ENCODE measurements at places on chromosomes 5 and 9.

DNA sequence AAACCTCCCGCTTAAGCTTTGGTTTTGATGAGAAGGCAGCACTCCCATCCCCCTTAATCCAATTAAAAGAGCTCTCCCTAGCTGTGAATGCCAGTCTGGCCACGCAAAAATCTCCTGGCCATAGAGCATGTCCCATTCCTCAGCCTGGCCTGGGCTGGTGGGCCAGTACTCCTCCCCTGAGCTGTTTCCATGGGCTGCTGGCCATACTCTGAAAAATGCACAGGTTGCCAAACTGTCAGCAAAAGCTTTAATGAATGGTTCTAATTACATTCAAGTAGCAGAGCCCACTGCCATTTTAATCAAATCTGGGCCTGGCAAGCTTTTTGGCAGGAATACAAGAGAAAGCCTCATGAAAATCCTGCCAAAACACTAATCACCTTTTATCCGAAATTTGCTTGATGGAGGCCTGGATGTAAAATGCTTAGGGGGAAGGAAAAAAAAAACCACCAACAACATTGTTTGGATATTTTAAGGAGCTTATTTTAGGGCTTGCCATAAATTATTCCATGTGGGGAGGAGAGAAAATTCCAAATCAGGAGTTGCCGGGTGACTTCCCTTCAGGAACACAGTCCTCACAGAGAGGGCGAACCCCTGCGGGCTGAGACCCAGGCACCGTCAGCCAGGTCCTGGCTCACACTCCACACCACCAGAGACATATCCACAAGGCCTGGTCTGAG, 243.3 kb downstream of the SEC61B start:
- DNase-seq: no peak

DNA sequence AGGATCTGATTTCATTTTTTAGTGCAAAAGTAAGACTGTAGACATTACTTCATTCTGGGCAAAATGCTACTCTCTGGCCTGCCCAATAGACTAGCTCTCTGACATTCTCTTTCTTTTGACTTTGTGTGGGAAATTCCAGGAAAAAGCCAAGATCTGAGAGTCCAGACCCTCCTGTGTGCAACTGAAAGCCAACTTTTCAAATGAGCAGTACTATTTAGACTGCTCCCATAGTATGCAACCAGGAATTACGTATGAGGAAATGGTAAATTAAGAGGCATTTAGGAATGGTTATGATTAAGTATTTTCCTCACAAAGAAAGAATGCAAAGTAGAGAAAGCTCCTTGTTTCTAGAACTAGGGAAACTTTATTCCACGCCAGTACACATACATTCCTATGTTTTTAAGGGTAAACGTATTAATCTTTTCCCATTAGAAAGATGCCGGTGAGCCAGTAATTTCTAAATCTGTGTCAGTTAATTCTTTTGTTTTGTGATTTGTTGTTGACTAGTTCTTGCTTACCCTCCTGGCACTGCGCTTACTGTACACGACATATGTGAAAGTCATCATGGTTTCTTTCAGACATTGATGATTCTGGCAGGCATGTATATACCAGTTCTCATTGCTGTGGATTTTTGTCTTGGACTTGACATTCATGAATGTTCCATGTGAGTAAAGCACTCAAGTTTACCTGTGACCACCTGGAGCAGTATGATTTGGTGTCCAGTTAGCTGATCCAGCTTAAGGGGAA, 56.0 kb downstream of the AOPEP start:
- DNase-seq: no peak

DNA sequence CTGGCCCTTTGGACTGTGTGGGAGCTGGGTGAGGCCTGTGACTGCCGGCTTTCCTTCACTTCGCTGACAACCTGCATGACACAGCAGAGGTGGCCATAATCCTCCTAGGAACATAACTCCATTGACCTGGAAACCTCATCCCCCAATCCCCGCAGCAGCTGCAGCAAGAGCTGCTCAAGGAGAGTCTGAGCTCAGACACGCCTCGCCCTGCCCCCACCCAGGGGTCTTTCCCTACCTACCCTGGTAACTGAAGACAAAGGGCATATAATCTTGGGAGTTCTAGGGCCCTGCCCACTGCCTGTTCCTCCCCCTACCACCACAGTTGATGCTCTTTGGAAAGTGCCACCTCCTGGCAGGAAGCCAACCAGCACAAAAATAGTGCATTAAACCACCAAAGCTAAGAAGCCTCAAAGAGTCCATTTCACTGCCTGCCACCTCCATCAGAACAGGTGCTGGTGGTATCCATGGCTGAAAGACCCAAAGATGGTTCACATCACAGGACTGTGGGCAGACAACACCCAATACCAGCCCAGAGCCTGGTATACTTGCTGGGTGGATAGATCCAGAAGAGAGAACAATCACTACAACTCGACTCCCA, 18.4 kb downstream of the TRIM36 start:
- DNase-seq: no peak

DNA sequence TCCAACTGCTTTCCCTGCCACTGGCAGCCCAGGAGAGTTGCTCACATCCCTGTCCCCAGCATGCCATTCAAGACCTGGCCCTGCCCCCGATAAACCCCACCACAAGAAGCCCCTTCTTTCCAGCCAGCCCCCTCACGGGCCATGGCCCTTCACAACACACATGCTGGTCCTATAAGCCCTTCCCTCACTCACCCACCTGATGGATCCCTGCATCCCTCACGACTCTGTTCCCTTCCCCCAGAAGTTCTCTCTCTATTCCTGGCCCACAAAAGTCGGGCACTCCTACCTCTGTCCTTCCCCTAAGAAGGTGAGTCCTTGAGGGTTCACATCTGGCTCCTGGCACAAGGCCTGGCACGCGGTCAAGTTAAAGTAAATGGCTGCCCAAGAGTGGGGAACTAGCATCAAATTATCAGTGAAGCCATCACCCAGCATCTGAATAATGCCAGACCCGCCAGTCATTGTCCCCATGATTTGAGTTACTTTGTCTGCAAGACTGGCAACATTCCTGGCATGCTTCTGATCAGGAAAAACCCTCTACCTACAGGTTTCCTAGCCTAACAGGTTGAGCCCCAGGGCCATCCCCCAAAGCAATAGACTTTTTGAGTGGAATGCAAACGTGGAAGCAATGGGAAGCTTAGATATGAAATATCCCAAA, 65.9 kb downstream of the CRB2 start:
- no peak for DNase-seq

DNA sequence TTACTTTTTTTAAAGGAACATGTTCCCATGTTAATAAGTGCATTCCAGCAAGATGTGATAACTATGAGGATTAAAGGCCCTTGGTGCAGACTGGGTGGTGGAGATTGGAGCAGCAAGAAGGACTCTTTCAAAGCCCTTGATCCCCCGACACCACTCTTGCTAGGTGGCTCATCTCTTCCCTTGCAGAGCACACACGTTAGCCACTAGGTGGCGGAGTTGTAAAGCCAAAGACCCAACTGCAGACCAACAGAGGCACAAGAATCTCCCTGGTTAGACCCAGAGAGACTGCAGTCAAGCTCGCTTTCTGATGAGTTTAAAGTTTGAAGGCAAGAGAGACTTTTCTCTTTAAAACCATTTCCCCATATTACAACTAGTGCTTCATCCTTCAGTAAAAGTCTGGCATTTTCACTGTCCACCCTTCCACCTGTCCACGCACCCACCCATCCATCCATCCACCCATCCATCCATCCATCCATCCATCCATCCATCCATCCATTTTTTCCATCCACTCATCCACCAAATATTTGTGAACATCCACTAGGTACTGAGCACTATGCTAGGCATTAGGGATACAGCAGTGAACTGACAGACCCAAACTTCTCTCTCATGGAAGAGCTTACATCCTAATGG, 226.9 kb downstream of the MSX2 start:
- peak; percentile 39 for DNase-seq

DNA sequence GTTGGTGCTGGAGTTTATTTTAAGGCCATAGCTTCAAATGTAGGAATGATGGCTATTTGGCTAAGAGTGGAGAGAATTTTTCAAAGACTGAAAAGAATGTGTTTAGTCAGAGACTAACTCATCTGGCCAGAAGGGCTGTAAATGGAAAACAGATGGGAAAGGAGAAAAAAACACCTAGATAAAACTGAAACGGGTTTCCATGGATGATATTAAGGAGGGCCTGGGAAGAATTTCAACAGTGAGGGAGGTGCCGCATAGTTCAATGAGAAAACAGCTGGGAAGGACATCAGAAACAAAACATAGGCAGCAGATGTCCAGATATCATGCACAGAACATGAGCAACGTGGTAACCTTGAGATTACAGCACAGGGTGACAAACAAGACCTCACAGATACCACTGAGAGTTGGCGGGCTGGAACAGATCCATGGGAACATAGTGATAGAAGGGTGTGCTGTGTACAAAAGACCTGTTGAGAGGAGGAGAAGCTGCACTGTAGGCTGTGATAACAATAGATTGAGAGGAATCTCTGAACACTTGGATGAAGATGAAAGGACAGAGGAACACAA, 31.2 kb upstream of the RAD23B start:
- no peak for DNase-seq

GRCh38 chr5:127571314-127572131, 54.1 kb downstream of the PRRC1 start:
- DNase-seq: no peak

- DNase-seq: no peak
These were observed 2.4 kb upstream of the SMC2 start for GRCh38 chr9:104091708-104092107.

DNA sequence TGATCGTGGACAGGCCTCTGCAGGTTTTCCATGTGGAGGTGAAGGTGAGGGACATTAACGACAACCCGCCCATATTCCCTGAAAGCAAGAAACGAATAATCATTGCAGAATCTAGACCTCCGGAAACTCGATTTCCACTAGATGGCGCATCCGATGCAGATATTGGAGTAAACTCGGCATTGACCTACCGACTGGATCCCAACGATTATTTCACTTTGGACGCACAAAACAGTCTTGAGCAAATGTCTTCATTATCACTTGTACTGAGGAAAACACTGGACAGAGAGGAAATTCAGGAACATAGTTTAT, 621 bp downstream of the PCDHA13 start:
- no peak for DNase-seq

DNA sequence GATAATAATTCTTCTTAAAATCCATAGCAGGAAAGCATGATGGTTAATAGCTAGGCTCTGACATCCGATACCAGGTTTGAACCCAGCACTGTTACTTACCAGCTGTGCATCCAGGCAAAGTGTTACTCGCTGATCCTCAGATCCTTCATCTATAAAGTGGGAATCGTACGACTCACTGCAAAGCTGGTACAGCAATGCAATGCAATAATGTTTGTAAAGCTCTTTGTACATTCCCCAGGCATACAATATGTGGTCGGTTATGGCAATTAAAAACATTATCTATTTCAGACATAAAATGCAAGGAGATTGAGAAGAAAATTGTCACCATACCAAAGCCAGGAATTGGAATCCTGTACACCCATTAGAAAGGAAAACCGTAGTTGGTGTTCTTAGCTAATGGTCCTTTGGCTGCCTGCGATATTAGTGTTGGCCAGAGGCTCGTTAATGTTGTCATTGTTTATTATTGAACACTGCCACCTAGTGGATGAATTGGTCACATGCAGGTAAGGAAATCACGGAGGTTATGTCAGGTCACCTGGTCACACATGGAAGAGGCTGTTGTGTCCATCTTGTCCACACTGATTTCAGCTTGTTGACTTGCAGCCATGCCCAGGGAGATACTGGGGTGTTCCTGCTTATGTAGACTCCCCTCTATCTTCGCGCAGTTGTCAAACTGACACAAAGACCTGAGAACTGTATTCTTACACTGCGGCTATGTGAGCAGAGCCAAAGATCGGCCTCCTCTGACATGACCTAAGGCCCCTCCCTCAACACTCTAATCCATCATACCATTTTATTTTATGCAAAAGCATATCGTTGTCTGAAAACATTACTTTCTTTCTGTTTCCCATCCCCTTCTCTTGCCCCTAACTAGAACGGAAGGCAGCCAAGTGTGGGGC, 87.5 kb upstream of the PPP2R2B start:
- DNase-seq: peak; percentile 33

DNA sequence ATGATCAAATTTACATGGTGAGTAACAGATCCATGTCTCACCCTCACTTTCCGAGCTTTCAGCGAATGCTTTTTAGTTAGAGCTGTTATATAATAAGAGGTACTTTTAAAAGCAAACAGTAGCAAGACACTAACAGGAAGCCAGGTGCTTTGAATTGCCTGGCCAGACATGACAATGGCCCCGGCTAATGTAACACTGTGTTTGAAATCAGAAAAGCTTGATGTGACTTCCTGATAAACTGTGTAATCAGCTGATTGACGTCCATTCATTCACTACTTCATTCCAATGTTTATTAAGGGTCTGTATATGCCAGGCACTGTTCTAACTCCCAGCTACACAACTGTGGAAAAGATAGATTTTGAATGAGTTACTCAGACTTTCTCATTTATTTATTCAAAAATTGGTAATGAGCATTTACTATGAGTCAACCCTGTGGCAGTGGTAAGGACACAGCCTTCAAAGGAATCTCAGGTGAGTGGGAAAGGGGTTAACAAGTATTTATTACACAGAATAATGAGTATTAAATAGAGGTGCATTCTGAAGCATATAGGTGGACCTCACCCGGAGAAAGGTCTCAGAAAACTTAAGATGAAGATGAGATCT, 26.6 kb downstream of the DPYSL3 start:
- DNase-seq: no peak

DNA sequence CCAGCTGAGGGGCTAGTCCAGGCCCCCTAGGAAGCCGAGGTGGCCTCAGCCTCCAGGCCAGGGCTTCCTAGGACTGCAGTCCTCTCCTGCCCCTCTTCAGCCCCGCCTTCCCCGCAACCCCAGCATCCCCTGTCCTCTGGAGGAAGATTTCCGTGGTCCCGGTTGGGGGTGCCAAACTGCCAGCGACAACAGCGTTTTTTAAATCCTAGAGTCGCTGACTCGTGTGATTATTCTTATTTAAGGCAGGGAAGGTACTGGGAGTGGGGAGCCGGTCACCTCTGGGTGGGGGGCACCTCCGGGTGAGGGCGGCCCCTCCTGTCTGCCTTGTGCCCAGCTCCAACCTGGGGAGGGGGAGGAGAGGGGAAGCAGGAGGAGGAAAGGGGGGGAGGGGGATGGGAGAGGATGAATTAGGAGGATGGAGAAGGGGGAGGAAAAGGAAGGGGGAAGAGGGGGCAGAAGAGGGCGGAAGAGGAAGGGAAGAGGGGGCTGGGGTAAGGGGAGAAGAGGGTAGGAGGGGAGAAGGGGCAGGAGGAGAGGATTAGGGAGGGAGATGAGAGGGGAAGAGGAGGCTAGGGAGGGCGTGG, 173.1 kb upstream of the IER5L start:
- no peak for DNase-seq

- no peak for DNase-seq
These were observed 24.5 kb downstream of the RGS3 start for GRCh38 chr9:113488071-113488470.

DNA sequence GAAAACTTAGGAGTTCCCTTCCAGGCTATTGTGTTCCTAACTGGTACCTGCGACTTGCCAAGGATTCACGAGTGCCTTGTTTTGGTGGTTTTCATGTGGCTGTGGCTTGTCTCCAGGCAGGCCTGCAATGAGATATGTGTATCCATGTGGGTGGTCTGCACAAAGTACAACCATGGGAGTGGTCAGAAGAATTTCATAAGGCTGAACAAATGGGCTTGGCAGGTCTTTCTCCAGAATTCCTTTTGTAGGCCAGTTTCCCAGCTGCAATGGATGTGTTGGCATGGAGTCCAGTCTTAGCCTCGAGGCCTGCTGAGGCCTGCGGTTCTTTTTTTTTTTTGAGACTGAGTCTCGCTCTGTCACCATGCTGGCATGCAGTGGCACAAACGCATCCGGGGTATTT, 28.8 kb upstream of the MELK start:
- DNase-seq: no peak
